RWPE2 (cell line): ENCODE measurements at places on chromosomes 16 and 17.

GRCh38 chr17:42706732-42707131 is 24.4 kb downstream of the CNTNAP1 start:
- peaks cover 70% of the 10 kb centered on the region for H3K36me3 ChIP-seq
- H3K27me3 ChIP-seq, result no peaks in the 10 kb centered on the region

- H3K27ac ChIP-seq, result no peak overlapping the region
- H3K4me1 ChIP-seq, result no peaks in the 10 kb centered on the region
- DNase-seq, result no peak
These were observed 418.7 kb downstream of the KCNJ2 start for GRCh38 chr17:70588003-70588402.

DNA sequence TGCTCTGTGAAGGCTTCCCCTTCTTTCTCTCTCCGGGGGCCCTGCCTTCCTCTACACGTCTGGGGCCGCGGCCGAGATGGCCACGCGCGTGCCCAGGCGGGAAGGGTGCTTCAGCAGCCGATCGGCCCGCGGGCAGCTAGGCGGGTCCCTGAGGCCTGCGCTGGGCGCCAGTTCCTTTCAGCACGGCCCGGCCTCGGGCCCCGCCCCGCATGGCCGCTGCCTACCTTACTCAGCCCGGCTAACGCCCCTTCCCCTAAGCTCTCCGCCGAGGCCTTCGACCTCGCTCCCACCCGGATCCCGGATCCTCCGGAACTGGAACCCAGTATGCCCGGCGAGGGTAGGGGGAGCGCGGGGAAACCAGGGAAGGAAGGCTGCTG is 335 bp downstream of the TMEM11 start:
- peaks cover 7% of the 10 kb centered on the region for H3K4me1 ChIP-seq
- peak overlapping the region; percentile 94 for H3K4me3 ChIP-seq
- H3K27ac ChIP-seq, result peak overlapping the region; percentile 62
- no peaks in the 10 kb centered on the region for H3K27me3 ChIP-seq
- no peak for DNase-seq
- peaks cover 37% of the 10 kb centered on the region for H3K36me3 ChIP-seq

GRCh38 chr17:77354420-77354669 is 213.6 kb downstream of the SEC14L1 start:
- no peak overlapping the region for H3K4me3 ChIP-seq
- peaks cover 17% of the 10 kb centered on the region for H3K4me1 ChIP-seq
- H3K27ac ChIP-seq, result peak overlapping the region; percentile 75
- DNase-seq, result no peak

GRCh38 chr16:70437017-70437581 is 1.8 kb downstream of the ST3GAL2 start:
- H3K27ac ChIP-seq, result peak overlapping the region; percentile 43
- DNase-seq, result no peak
- H3K36me3 ChIP-seq, result peaks cover 8% of the 10 kb centered on the region; the same call in 1 of the 2 replicates
- H3K27me3 ChIP-seq, result no peaks in the 10 kb centered on the region

- H3K27ac ChIP-seq, result no peak overlapping the region
- no peak overlapping the region for H3K4me3 ChIP-seq
- no peaks in the 10 kb centered on the region for H3K27me3 ChIP-seq
- H3K36me3 ChIP-seq, result no peaks in the 10 kb centered on the region
- no peak for DNase-seq
These were observed 2.6 kb downstream of the SHBG start for GRCh38 chr17:7632492-7632894.

- H3K4me1 ChIP-seq, result peaks cover 55% of the 10 kb centered on the region
- DNase-seq, result no peak
- H3K36me3 ChIP-seq, result peaks cover 50% of the 10 kb centered on the region
- H3K27ac ChIP-seq, result peak overlapping the region; percentile 93
- no peak overlapping the region for H3K4me3 ChIP-seq
These were observed 50.6 kb upstream of the TANGO6 start for GRCh38 chr16:68792465-68793324.

- H3K27me3 ChIP-seq, result no peaks in the 10 kb centered on the region
- H3K4me3 ChIP-seq, result no peak overlapping the region
- H3K4me1 ChIP-seq, result no peaks in the 10 kb centered on the region
- no peak overlapping the region for H3K27ac ChIP-seq
- DNase-seq, result no peak
- no peaks in the 10 kb centered on the region for H3K36me3 ChIP-seq
These were observed 137.8 kb downstream of the UTP18 start for GRCh38 chr17:51398128-51398525.

- DNase-seq, result no peak
- H3K4me1 ChIP-seq, result peaks cover 11% of the 10 kb centered on the region
- no peak overlapping the region for H3K4me3 ChIP-seq
- H3K36me3 ChIP-seq, result no peaks in the 10 kb centered on the region
These were observed 3.1 kb upstream of the KRT36 start for GRCh38 chr17:41492771-41493170.

DNA sequence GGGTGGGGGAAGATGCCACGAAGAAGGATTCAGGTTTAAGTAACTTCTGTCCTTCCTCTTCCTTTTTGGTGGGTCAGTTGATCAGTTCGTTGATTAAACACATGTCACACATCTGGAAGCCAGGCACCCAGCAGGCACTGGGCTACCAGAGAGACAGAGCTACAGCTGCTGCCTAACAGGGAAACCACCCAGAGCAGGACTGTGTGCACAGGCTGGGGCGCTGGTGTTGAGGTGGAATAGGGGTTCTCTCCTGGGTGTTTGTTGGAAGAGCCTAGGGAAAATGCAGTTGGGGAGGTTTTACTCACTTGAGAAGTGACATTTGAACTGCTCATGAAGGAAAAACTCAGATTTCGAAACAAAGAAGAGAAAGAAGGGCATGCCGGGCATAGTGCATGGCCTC is 152.4 kb downstream of the IRX5 start:
- H3K27me3 ChIP-seq, result no peaks in the 10 kb centered on the region
- no peaks in the 10 kb centered on the region for H3K4me1 ChIP-seq
- DNase-seq, result no peak
- no peak overlapping the region for H3K4me3 ChIP-seq

DNA sequence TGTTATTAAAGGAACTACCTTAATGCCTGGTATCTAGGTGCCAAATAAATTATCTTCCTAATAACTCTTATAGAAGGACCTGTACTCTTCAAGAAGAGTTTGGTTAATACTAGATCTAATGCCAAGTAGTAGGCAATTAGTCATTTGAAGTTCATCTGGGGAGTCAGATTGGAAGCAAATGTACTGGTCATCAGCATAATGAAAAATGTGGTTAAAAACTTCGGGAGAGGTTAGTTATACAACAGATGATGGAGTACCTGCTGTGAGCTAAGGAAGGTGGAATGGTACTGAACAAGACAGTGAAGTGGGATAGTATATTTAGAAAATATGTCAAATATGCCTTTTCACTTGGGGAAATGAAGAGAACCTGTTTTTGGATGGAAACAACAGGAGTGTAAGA is 49.2 kb downstream of the TNRC6A start:
- H3K4me1 ChIP-seq, result no peaks in the 10 kb centered on the region
- DNase-seq, result no peak
- H3K27me3 ChIP-seq, result no peaks in the 10 kb centered on the region
- peaks cover 83% of the 10 kb centered on the region for H3K36me3 ChIP-seq
- no peak overlapping the region for H3K4me3 ChIP-seq

- H3K4me1 ChIP-seq, result no peaks in the 10 kb centered on the region
- DNase-seq, result no peak
- H3K36me3 ChIP-seq, result peaks cover 93% of the 10 kb centered on the region
- H3K27me3 ChIP-seq, result no peaks in the 10 kb centered on the region
These were observed 15.6 kb downstream of the FASN start for GRCh38 chr17:82082456-82082855.

- H3K27ac ChIP-seq, result no peak overlapping the region
- H3K4me1 ChIP-seq, result no peaks in the 10 kb centered on the region
- no peak overlapping the region for H3K4me3 ChIP-seq
- no peaks in the 10 kb centered on the region for H3K36me3 ChIP-seq
These were observed 5.9 kb upstream of the PIRT start for GRCh38 chr17:10843811-10844210.

DNA sequence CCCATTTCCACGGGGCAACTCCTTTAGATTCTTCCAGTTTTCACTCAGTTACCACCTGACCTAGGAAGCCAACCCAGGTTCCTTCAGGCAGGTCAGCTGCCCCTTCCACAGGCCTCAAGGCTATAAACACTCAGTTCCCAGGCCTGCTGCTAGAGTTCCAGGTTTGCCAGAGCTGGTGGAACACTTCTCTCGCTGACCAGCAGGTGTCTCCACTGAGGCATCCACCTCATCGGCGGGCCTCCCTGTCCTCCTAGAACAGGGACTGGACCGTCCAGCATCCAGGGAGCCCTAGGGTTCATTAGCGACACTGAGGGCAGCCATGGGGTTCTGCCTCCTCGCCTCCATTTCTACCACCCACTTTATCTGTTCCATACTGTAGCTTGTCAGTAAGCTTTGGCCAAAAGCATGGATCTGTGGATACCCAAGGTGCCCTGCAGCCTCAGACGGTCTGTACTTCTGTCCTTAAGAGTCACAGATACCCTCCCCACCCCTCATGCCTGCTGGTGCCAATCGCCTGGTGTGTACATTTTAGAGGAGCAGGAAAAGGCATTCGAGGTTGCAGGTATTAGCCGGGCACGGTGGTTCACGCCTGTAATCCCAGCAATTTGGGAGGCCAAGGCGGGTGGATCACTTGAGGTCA is 29.0 kb downstream of the PIMREG start:
- H3K27me3 ChIP-seq, result no peaks in the 10 kb centered on the region
- H3K4me3 ChIP-seq, result no peak overlapping the region
- DNase-seq, result no peak
- no peak overlapping the region for H3K27ac ChIP-seq

DNA sequence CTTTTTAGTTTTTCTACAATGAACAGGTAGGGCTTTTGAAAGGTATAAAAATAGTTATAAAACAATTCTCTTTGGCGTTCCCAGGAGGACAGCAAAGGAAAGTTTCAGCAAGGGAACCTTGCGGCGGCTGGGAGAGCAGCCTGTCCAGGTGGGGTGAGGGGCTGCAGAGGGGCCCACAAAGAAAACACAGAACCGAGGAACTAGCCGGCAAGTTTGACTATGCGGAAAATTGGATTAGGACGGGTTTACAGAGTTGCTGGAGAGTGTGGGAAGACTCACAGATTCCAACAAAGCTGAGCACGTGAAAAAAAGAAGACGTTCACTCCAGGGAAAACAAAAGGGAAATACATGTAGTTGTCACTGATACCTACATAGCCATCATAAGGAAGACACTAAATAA is 40.2 kb upstream of the METTL16 start:
- H3K4me3 ChIP-seq, result no peak overlapping the region
- peaks cover 3% of the 10 kb centered on the region for H3K4me1 ChIP-seq
- H3K27me3 ChIP-seq, result no peaks in the 10 kb centered on the region
- H3K27ac ChIP-seq, result no peak overlapping the region
- DNase-seq, result no peak
- H3K36me3 ChIP-seq, result no peaks in the 10 kb centered on the region

GRCh38 chr16:71807905-71808592 is 585 bp downstream of the AP1G1 start:
- H3K4me3 ChIP-seq, result peak overlapping the region; percentile 92
- H3K4me1 ChIP-seq, result peaks cover 13% of the 10 kb centered on the region
- peak overlapping the region; percentile 75 for H3K27ac ChIP-seq
- H3K36me3 ChIP-seq, result peaks cover 45% of the 10 kb centered on the region
- no peak for DNase-seq

- DNase-seq, result no peak
- no peaks in the 10 kb centered on the region for H3K36me3 ChIP-seq
- no peaks in the 10 kb centered on the region for H3K4me1 ChIP-seq
These were observed 135.6 kb upstream of the N4BP1 start for GRCh38 chr16:48745541-48745940.

- no peak for DNase-seq
- H3K4me3 ChIP-seq, result no peak overlapping the region
- H3K27me3 ChIP-seq, result no peaks in the 10 kb centered on the region
These were observed 206.9 kb upstream of the C17orf78 start for GRCh38 chr17:37168731-37169353.

DNA sequence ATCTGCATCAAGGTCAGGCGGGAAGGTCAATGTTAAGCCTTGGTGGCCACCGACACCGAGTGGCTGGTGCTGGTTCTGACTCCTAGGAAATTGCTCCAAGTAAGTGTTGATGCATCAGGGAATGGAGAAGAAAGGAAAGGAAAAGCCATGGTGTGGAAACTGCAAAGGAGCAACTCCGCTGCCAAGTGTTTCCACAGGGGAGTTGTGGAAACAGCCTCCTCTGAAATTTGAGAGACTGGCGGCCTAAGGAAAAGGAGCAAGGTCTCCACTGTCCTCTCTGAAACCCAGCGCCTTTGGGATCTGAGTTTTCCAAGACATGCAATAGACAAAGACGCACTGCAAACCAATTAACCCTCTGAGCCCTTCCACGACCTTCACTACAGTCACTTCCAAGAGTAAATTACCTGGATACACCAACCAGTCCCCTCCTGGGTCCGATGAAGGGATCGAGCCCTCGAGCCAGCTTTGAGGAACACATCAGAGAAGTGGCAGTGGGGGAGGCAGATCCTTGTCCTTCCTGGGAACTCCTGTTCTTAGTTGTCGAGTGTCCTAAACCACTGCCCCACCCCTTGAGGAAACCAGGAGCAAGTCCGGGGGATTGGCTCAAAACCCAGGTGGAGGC is 51.1 kb downstream of the SRL start:
- H3K27ac ChIP-seq, result no peak overlapping the region
- no peaks in the 10 kb centered on the region for H3K27me3 ChIP-seq
- no peaks in the 10 kb centered on the region for H3K36me3 ChIP-seq
- DNase-seq, result no peak

DNA sequence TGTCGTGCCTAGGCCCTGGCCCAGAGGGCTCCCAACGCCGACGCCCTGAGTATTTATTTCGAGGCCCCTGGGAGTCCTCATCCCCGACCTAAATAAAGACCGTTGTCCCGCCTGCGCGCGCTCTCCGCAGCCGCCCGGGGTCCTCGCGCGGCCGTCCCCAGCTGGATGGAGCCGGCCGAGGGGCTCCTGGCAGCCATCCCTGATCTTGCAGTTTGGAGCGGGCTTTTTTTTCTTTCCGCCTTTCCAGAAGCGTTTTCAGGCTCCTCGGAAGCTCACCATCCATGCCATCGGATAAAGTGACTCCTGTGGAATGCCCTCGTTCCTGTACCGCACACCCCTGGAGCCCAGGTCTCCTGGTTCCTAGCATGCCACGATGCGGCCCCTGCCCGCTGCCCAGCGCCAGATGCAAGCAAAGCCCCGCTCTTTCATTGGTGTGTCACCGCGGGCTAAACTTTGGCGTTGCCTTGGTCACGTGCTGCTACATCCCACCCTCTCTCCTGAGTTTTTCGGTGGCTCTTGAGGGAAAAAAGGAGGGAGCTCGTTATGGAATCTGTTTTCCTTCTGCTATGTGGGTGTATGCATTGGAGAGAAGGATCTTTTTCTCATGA is 716 bp downstream of the TMEM94 start:
- DNase-seq, result no peak
- peak overlapping the region; percentile 26 for H3K27ac ChIP-seq
- no peaks in the 10 kb centered on the region for H3K36me3 ChIP-seq

DNA sequence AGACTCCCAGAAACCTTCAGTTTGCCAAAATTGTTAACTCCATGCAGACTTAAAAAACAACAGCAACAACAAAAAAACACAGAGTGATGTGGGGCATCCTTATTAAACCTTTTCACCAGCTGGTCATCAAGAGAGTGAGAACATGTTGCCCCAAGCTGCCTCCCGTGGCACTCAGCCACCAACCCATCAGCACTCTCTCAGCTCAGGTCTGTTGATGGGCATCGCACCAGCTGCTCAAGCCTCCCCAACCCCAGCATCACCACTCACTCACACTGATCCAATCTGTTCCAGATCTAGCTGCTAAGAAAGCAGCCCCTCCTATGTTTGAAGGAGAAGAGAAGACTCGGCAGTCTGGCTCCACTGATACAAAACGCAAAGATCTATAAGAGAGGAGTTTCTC is 46.8 kb downstream of the SLC39A11 start:
- no peak overlapping the region for H3K27ac ChIP-seq
- H3K27me3 ChIP-seq, result no peaks in the 10 kb centered on the region
- no peaks in the 10 kb centered on the region for H3K36me3 ChIP-seq
- no peak for DNase-seq
- H3K4me3 ChIP-seq, result no peak overlapping the region
- peaks cover 9% of the 10 kb centered on the region for H3K4me1 ChIP-seq
